ENCODE measurements at places on chromosomes 7 and 10.

GRCh38 chr10:101291331-101292193, 62.3 kb upstream of the LBX1 start:
- DNase-seq: peak; percentile 11

DNA sequence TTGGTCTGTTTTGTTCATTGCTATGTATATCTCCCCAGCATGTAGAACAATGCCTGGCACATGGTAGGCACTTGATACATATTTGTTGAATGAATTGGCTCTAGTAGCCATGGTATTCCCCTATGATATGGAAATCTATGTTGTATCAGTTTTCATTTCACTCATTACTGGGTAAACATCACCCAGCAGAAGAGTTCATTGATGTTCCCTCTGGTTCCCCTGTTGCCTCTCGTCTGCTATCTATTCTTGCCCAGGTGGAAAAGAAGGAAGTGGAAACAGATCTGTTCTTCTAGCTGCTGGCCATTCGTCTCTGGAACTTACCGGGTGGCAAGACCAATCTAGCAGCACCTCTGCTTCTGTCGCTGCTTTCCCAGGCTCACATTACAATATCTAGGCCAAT, 71.5 kb downstream of the LRRC4 start:
- no peak for DNase-seq

DNA sequence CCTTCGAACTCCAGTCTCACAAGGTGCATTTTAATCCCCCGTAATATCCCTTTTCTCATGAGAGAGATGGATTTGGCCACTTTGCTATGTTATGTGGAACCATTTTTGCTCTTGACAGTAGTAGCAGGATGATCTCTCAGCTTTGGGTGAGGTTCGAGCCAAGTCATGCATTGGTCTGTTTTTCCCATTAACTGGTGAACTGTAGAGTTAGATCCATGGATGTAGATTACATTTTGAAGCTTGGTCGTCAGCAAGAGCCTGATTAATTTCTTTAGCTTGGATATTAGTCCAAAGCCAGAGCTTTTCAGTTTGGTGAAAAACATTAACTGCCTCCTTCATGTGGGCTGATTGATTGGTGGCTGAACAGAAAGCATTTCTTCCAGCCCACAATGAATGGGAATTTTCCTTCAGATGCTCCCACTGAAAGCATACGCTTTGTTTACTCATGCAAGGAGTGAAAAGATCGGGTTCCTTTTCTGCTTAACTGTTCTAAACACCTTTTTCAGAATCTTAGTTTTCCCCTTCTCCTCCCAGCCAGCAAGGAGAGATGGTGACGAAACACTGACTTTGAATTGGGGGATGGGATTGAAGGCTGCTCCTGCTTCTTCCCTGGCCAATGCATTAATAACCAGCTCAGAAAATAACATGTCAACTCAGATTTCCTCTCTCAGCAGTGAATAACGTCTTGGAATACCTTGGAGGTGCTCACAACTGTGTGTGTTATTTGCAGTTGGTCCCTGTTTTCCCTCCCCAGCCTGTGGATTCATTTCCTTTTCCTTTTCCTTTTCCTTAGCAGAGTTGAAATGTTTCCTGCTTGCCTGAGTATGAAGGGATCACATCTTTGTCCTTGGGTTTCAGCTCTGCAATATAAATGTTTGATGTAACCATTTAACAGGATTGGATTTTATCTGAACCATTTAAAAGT, 351.8 kb upstream of the FZD8 start:
- no peak for DNase-seq

GRCh38 chr7:2602406-2603043, 29.3 kb upstream of the TTYH3 start:
- DNase-seq: no peak

GRCh38 chr7:47507522-47507921, 74.4 kb downstream of the TNS3 start:
- no peak for DNase-seq

GRCh38 chr10:79392506-79393176, 45.4 kb downstream of the PPIF start:
- DNase-seq: no peak

GRCh38 chr10:31004611-31005193, 27.0 kb downstream of the ZNF438 start:
- no peak for DNase-seq

DNA sequence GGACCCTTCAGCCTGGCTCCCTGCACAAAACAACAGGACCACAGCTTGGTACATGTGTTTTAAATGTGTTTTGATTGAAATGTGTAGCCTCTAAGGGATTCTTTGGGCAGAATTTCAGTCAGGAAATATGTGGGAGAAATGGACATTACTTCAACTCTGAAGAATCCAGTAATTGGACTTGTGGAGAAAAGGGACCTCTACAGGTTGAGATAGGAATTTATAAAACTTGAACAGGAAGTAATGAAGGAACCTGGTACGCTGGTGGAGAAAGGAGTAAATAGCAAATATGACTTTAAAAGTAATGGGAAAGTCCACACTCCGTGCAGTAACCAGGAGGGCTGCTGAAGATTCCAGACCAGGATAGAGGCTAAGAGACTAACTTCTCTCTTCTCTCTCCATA, 220.5 kb downstream of the LHFPL3 start:
- DNase-seq: no peak

- DNase-seq: no peak
These were observed 196.7 kb downstream of the KIAA1217 start for GRCh38 chr10:24405635-24406034.

GRCh38 chr7:92815412-92815811, 21.0 kb downstream of the CDK6 start:
- no peak for DNase-seq

DNA sequence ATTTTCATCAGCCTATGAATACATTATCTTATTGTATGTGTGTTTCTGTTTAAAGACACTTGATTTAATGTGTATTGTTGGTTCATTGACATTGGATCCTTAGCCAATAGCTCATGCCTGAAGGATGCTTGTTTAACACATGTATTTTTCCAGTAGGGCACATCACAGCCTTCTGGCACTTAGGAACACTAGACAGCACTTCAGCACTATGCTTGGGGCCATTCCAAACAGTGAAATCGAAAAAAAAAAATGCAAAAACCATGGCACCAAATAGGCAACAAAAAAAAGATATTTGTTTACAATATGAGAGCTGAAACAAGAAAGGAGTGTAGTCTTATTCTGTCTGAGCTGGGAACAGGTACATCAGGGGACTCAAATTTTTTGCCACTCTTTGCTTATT, 262.8 kb downstream of the SLC25A13 start:
- DNase-seq: no peak

DNA sequence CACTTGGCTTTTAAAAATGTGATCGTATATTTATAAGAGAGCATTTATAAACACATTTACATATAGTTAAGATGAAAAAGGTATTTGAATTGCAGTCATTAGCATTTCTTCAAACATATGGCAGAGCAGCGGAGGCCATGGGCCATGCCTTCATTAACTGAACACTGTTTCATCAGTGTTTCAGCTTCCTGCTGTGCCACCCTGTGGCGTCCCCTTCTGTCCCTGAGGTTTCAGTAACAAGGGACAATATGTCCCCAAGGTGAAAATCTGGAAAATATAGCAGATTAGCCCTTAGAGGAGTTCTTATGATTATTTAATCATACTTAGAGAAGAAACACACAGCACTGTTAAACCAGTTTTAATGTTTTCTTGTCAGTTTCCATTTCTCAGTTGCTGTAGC, 577.8 kb downstream of the ETV1 start:
- DNase-seq: no peak

DNA sequence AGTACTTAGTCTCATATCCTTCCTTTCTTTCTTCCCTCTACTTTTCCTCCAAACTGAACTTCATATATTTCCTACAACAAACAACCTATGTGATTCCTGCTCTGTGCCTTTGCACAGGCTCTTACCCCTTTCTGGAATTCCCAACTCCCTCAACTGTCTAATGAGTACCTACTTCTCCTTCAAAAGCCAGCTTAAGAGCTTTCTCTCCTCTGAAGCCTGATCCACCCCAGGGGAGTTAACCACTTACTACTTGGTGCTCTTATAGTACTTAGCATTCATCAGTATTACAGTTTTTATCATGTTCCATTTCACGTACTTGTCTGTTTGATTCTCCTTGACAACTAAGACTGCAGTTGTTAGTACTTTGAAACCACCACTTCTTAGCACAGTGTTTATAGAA, 246.1 kb downstream of the LRRTM3 start:
- no peak for DNase-seq

GRCh38 chr7:8151161-8151725, 110.7 kb downstream of the ICA1 start:
- DNase-seq: no peak

- no peak for DNase-seq
These were observed 24.8 kb upstream of the UNC5B start for GRCh38 chr10:71187600-71187999.

DNA sequence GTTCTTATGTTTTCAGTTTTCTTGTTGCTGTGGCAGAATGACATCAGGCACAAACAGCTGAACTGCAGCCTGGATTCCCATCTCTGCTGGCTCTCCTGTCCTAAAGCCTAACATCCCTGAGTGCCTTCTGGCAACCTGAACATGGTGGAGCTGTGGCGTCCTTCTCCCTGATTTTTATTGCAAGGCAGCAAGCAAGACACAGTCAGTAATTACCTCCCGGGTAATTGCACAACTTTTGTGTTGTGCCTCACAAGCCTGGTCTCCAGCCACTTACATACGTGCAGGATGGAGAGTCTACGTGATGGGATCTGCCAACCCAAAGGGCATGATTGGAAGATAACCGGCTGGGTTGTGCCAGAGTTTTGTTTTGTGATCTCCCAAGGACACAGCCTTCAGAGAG, 116.1 kb upstream of the PARD3 start:
- DNase-seq: no peak

DNA sequence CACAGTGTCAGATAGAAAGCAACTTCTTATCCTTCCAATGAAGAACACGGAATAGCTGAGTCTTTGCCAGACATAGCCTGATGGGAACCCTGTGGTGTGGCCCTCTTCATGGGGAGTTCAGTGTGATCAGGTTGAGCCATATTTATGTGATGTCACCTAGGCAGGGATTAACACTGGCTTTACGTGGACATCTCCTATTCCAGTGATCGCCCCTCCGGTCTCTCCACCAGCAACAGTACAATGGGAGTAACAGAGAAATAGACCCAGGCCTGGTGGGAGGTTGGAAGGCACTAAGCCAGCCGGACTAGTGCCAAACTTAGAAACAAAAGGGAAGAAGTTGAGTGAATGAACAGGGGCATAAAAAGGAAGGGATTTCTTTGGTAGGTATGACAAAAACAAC, 358.1 kb downstream of the PRPF18 start:
- DNase-seq: no peak

DNA sequence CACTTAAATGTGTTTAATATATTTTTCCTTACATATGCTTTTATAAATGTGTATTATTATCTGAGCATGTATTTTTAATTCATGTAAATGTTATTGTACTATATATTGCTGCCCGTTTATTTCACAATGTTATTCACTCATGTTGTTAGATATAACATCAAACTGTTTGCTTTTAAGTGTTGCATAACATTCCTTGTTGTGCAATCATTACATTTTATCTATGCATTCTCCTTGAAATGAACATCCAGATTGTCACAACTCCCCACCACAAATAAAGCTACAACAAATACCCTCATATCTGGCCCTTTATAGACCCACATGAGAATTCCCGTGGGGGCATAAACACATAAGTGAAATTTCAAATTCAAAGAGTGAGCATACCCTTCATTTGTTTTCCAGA, 264.2 kb downstream of the HPSE2 start:
- no peak for DNase-seq

- DNase-seq: peak; percentile 84
These were observed at the start of gene CFAP58 for GRCh38 chr10:104353325-104354048. CFAP58 (plus strand) TSS chr10:104353833; CDS start chr10:104353898, 65 bp downstream.

DNA sequence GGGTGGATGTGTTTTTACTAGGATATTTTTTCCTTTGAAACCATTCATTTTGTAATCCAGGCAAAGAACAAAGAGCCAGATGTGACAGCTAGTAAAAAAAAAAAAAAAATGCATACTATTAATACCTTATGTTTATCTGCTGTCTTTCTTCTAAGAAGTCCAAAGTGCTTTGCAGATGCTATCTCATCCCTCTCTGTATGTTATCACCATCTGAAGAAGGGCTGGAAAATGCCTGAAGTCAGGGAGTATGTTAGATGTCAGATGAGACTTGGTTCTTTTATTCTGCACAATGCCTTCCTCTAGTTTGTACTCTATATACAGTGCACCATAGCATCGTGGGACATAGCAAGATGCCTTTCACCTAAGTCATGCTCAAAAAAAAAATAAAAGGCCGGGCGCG, 10.4 kb upstream of the CAMK1D start:
- no peak for DNase-seq

DNA sequence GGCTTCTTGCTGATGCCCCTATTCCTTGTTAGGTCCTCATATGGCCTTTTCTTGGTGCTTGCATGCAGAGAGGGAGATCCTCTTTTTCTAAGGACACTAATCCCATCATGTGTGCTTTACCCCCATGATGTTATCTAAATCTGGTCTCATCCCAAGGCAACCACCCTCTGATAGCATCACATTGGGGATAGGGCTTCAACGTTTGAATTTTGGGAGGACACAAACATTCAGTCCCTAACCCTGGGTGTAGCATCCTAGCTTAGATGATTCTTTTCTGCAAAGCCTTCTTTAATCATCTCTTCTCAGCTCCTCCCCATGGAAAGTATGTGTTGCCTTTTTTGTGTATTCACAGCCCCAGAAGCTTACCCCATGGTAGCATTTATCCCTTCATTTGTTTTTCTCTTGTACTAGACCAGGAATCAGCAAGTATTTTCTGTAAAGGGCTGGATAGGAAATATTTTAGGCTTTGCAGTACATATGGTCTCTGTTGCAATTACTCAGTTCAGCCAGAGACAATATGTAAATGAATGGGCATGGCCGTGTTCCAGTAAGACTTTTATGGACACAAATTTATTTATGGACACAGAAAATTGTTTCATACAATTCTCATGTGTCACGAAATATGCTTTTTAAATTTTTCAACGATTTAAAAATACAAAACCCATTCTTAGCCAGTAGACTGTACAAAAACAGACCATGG, 101.5 kb upstream of the CSTF2T start:
- DNase-seq: no peak

DNA sequence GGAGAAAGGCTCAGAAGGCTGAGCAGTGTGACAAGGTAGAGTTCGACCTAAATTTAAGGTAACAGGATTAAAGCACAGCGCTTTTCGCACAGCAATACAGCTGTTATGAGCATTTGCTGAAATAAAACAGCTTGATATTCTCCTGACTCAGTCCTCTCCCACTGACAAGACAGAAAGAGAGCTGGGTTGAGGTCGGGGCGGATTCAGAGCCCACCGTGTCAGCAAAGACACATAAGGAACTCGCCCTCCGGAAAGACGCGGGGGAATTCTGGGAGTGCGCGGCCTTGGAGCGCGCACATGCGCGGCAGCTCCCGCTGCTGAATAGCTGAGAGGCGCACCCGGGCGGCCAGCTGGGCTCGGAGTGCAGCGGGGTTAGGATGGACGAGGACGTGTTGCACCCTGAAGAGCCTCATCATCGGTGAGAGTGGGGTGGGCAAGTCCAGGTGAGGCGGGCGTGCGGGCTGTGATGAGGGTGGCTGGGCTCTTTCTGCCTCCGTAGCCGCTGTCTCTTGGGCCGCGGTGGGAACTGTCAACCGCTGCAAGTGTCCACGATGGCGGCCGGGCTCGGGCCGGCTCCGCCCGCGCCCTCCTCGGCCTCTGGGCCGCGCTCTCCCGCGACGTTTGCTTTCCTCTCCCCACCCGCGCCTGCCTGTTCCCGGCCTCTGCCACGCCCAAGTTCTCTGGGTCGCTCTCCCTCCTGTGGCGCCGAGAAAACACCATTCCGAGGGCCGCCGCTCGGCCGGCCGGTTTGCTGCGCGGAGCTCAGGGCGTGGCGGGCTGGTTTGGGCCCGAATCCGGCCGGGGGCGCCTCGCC, 120.6 kb downstream of the LYZL1 start:
- peak; percentile 19 for DNase-seq
